ENCODE measurements at places on chromosomes 13 and 19. TPM values are rescaled to one million over a fixed set of nuclear protein-coding genes. Genes with fewer than 3 reads are reported as not detected.

- DNase-seq: no peak
These were observed 126.8 kb downstream of the LMO7 start for GRCh38 chr13:75762955-75763354.

DNA sequence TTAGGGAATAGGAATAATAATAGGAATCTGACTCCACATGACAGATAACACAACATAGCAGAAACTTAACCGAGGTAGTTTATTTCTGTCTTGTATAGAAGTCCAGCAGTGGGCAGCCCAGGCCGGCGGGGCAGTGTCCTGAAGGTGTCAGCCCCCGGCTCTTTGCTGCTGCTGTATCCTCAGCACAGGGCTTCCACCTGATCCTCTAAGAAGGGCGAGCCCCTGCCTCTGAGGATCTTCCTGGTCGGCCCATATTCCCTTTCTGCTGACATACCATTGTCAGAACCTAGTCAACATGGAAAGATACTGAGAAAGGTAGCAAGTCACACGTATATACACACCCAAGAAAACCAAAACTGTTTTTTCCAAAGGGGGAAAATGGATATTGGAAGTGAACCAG is 56.2 kb upstream of the GPR183 start:
- DNase-seq: no peak

INAFM1 gene
- total RNA-seq: 2.3 TPM

GRCh38 chr19:21084343-21084742 is 2.3 kb downstream of the ZNF714 start:
- peak; percentile 5 for DNase-seq

GRCh38 chr13:50389726-50390125 is 374.5 kb downstream of the KCNRG start:
- DNase-seq: no peak

DNA sequence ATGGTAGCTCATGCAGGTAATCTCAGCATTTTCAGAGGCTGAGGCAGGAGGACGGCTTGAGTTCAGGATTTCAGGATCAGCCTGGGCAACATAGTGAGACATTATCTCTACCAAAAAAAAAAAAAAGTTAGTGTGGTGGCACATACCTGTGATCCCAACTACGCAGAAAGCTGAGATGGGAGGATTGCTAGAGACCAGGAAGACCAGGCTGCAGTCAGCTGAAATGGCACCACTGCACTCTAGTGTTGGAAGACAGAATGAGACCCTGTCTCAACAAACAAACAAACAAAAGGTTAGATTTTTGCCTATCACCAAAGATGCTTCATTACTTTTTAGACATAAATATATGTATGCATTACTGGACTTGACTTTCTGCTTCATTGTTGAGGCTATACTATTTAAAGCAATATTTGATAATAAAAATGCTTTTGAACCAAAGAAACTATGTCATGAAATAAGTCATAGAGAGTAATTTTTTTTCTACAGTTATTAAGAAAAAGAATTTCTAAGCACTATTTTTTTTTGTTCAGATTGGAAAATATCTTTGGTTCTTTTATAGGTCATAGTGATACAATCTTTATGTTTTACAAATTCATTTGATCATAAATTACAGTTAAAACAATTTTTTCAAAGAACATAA is 1180.1 kb upstream of the ATXN8OS start:
- DNase-seq: no peak

DNA sequence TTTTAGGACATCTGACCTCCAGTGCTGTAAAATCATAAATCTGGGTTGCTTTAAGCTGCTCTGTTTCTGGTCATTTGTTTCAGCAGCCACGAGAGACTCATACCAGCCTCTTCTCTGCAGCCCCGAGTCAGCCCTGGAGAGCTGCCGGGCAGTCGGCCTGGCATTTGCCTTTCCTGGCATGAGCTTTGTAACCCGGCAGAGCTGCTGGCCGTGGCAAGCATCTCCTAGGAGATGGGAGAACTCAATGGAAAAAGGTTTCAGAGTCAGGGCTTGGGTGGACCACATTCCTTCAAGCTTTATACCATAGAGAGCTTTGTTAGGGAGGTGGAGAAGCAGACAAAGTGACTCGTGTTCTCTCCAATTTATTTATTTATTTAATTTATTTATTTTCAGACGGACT is 21.6 kb upstream of the CCL25 start:
- no peak for DNase-seq

DNA sequence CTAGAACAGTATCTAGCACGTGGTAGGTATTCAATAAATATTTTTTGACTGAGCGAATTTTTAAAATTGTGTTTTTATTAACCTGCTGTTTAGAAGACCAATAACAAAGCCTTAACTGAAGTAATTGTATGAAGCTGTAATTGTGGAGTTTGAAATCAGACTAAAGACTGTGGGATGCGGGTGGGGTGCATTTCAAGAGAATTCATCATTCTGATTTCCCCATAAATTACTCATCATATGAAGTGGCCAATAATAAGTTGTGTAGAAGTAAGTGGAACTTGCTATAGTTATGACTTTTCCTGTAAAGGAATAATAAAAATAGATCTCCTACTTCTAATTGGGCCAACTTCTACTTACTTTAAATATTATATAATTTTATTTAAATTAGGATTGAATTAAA is 449.3 kb downstream of the PCDH9 start:
- DNase-seq: peak; percentile 61

DNA sequence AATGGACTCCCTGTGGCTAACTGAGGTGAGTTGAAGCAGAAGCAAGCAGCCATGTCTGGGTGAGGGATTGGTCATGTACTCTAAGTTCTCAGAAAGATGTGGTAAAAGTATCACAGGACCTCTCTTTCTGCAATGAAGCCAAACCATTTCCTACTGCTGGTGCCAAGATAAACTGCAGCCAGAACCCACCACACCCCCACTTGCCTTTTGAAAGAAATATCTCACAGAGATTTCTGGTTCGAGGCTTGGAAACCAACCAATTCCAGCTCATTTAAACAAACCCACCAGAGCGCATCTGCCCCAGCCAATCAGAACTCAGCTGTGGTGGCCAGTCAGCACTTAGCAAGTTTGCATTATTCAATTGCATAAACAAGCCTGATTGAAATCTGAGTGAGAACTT is 204.5 kb upstream of the ATXN8OS start:
- no peak for DNase-seq

DNA sequence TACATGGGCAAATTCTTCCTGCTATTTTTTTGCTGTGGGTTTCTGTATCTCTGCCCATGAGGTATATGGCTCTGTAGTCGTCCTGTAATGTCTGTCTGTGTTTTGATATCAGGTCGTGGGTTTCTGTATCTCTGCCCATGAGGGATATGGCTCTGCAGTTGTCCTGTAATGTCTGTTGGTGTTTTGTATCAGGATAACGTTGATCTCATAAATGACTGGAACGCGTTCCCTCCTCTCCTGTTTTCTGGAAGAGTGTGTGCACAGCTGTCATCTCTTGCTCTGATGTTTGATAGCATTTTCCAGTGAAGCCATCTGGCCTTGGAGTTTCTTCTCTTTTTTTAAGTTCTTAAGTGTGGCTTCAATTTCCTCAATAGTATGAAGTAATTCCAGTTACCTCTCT is 57.2 kb downstream of the SOX1 start:
- no peak for DNase-seq

DNA sequence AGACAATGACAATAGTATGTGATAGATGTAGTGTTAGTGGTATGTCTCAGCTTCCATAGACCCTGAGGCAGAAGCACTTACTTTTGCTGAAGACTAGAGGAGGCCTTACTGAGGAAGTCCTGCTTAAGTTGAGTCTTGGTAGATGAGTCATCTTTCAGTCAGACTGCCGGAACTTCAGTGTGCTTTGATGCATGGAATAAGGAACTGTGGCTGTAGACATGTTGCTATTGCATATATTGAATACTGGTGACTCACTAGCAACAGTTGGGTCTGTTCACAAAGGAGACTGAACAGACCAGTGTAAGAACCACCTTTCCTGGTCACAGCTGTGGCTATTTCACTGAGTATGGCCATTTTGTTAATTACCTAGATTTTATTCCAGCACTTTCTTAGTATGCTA is 1000.6 kb downstream of the OLFM4 start:
- no peak for DNase-seq

TMPRSS9 gene
- total RNA-seq: not detected

MADCAM1 gene
- total RNA-seq: 0.16 TPM

SIGLEC7 gene
- 0.41 TPM for total RNA-seq

NDFIP2 gene
- 41.0 TPM for total RNA-seq

DNA sequence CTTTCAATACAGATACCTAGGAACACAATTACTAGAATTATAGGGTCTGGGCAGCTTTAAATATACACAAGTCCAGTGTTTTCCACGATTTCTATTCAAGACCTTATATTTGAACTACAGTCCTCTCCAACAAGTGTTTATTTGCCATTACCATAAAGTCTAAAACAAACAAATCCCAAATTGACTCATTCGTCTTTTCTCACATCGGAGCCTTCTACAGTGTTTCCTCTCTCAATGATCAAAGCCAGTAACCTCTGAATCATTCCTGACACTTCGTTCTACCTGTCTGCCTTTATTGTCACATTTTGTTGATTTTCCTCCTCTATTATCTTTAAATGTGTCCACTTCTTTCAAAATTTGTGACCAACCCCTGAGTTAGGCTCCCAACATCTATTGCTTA is 1356.5 kb upstream of the SLC10A2 start:
- no peak for DNase-seq

GRCh38 chr19:53130506-53130905 is 2.2 kb downstream of the ZNF415 start:
- DNase-seq: no peak

DNA sequence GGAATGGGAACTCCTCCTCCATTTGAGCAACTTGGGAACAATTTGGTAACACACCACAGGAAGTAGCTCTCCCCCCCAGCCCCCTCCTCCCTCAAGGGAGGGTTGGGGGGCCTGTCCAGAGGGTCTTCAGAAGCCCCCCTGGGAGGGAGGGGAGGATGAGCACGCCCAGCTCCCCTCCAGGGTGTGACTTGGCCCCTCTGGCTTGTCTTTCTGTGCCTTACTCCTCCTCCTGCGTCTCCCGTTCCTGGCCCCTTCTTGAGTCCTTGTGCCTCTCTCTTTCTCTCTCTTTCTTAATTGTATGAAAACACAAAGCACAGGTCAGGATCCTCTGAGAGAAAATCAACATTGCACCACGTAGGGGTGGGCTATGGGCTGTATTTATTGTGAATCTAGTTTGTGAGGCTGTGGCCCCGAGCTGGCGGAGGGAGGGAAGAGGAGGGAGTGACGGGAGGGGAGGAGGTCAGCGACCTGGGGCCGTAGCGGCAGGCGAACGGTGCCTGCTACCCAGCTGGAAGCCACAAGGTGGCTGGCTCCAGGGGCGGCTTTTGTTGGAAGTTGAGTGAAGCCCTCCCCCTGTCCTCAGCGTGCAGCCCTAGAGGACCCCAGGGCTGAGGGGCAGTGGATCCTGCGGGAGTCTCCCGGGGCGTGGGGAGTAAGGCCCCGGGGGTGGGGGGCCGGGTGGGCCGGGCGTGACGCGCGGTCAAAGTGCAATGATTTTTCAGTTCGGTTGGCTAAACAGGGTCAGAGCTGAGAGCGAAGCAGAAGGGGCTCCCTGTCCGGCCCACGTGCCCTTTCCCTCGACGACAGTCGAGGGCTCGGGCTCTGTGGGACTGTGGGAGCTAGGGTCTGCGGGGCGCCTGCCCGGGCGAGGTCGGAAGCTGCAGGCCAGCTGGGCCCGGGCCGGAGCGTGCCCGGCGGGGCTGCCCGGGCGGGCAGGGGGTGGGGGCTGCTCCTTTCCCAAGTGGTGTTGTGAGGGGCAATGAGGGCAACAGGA is 6.4 kb downstream of the LYL1 start:
- DNase-seq: no peak

ZNF486 gene
- 6.9 TPM for total RNA-seq

GRCh38 chr13:59584761-59585670 is 578.7 kb downstream of the DIAPH3 start:
- no peak for DNase-seq

DNA sequence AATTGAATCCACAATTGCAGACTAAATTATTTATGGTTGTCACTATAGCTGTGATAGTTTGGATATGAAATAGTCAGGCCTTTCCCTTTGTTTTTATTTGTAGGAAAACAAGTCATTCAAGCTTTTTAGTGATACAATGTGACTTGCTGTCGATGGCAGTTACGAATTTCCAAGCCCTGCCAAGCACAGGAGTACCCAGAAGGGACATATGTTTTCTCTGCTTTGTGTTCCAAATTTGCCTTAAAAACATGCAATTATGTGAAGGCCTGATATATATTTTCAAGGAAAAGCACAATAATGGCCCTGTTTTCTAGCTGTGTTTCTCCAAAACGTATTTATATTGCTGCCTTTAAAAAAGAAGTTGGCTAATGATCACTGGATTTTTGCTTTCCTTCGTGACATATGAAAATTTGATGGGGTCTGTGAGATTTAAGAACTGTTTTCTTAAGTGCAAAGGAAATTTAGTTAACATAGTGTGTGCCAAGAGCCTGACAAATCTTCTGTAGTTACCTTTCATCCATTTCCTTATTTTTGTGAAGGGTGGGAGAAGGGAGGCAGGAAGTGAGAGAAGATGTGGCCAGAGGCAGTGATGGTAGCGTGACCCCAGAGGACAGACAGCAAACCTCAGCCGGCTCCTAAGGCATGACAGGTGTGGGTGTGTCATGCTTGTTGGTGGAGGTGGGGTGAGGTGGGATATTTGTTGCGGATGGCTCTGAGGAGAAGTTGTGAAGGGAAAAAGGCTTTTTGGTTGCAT is 79.6 kb downstream of the TEX26 start:
- no peak for DNase-seq

GRCh38 chr19:19775891-19776205 is 42.9 kb upstream of the ZNF14 start:
- DNase-seq: no peak

MYH14 gene
- total RNA-seq: not detected

PABPC3 gene
- total RNA-seq: 0.08 TPM

GRCh38 chr19:35044317-35045117 is 3.0 kb downstream of the HPN start:
- peak; percentile 66 for DNase-seq

KIR2DL3 gene
- not detected for total RNA-seq

TMEM272 gene
- not detected for total RNA-seq

- no peak for DNase-seq
These were observed 15.5 kb downstream of the MED25 start for GRCh38 chr19:49833599-49833998.

FBXW9 gene
- 8.9 TPM for total RNA-seq

ZNF285 gene
- 1.6 TPM for total RNA-seq

- DNase-seq: no peak
These were observed 114.6 kb upstream of the ZNF91 start for GRCh38 chr19:23509686-23510450.

DNA sequence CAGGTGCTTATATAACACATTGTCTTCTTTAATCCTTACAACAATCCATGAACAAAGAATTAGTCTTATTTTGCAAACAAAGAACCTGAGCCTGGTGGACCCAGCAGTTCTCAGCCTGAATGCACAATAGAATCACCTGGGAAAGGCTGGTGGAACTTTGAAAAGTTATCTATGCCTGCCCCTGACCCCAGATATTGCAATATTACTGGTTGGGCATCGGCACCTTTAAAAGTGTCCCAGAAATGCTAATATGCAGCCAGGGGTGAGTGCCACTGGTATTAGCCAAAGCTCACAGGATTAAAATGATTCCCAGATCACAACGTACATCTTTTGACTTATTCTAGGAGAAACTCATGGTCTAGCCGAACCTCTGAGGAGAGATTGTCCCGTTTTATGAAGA is 268.8 kb downstream of the KLF5 start:
- DNase-seq: no peak
